ENCODE measurements at places on chromosomes 4 and X.

- DNase-seq, result no peak
Observed at GRCh38 chr4:152101556-152102435, 341.0 kb upstream of the GATB start.

- DNase-seq, result no peak
Observed at GRCh38 chr4:188934320-188934962, 795.2 kb downstream of the TRIML1 start.

- DNase-seq, result no peak
Observed at GRCh38 chrX:53682885-53683555, 3.5 kb downstream of the HUWE1 start.

DNA sequence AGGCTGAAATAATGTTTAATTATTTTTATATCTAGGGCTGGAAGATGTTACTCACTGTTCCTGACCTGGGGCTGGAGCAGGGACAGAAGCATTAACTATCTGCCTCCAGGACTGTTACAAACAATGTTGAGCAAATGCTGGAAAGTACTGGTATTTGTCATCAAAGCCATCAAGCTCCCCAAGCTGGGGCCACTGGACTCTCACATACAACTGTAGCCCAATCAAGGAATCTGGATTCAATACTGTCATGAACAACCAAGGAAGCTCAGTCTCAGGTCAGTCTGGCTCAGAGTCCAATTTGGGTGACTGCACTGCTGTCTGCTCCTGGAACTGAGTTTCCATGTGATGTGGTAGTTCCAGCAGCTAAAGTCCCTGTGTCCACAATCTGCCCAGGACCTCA, 50.4 kb downstream of the APOO start:
- DNase-seq, result no peak

DNA sequence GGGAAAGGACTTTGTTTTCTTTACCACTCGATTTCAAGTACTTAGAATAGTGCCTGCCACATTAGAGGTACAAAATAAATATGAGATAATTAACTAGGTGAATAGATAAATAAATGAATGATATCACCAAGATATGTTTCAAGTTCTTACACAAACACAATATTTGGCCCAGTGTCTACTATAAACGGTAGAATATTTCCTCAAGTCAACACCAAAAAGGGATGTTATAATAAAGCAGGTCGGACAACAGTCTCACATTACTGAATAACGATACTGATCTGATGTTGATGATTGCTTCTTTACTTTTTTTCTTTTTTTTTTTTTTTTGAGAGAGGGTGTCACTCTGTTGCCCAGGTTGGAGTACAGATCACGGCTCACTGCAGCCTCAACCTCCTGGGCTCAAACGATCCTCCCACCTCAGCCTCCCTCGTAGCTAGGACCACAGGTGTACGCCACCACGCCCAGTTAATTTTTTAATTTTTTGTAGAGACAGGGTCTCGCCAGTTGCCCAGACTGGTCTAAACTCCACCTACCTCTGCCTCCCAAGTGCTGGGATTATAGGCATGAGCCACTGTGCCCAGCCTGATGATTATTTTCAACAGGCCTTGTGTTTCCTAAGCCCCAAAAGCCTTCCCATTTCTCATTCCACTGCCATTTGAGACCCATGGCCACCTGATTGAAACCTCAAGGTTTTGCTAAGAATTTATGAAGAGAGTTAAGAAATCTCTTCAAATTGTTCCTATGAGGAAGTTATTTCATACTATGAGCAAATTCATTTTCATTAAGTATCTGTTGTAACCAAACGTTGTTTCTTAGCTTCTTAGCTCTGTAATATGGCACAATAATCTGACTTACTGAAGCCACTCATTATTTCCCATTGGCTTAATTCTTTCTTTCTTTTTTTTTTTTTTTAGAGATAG, 2.3 kb downstream of the MANBA start:
- DNase-seq, result no peak

GRCh38 chr4:123380728-123381716, 15.6 kb upstream of the SPRY1 start:
- DNase-seq, result no peak

DNA sequence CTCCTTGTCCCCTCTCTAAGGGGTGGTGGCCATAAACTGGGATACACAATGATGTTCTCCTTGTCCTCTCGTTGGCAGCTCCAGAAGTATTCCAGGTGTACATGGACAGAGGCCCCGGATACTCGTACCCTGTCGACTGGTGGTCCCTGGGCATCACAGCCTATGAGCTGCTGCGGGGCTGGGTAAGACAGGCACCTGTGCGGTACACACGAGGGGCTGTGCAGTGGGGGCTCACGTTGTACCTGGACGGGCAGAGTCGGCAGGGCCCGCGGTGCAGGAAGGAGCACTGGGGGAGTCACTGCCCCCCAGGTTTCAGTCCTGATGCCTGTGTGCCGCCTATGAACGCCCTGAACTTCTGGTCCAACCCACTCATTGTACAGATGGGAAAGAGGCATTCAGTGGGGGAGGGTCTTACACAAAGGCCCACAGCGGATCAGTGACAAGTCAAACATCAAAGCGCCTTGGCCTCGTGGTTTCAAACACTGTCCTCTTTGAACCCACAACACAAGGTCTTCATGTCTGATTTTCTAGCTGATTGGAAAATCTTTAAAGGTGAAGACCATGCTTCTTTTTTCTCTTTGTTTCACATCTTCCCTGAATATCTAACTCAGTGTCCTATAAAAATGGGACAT, 261.6 kb downstream of the EVC2 start:
- no peak for DNase-seq

Measured in stimulated activated CD4-positive, alpha-beta T cell treated with anti-CD3 and anti-CD28 coated beads, Interleukin-1b, Interleukin-23, amount 100 ng/mL, for 24 hours (primary cell).